ENCODE measurements at places on chromosomes 5 and 9.

GRCh38 chr9:120642129-120642770, 62.3 kb upstream of the CDK5RAP2 start:
- no peak for DNase-seq

GRCh38 chr9:76255781-76256455, 138.3 kb downstream of the RFK start:
- DNase-seq: no peak

DNA sequence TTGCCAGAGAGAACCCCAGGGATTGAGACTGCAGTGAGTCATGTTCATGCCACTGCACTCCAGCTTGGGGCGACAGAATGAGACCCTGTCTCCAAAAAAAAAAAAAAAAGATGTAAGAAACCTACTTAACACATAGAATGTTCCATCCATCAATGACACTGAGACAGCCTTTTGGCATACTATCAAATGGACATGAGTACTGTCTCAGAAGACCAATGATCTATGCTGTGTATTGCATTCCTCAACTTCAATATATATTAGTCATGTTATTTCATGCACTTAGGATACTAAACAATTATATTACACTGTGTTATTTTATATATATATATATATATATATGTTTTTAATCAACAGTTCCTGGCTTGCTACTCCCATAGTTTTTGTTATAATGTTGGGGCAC, 57.1 kb upstream of the ANKH start:
- DNase-seq: no peak

GRCh38 chr5:132103969-132104391, 30.4 kb downstream of the CSF2 start:
- DNase-seq: no peak

DNA sequence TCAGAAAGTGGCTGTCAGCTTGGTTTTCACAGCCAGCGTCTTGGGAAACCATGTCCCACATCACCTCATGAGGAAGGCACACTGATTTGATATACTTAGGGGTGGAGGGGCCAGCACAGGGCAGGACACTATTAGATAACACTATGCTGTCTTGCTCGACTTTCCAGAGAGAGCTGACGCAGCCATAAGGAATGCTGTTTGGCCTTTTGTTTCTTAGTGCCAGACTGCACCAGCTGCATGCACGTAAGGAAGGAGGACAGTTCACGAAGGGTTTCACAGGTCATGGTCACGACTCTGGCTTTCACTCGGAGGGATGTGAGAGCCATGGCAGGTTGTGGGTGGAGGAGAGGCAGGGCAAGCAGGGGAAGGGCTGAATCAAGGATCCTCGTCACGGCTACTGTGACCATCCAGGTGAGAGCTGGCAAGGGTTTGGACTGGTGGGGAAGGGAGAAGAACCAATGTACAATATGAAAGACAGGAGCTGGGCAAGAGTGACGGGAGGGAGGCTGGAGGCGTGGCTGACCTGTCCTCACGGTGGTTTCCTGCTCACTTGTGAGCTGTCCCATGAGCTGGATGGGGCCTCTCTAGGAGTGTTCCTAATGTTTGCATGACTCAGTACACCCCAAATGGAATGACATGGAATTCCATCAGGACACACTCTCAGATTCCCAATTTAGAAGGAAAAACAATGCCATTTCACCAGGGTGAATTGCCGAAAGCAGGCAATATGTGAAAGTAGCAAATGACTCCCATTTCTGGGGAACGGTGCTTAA, 61.7 kb downstream of the OTULIN start:
- DNase-seq: no peak

GRCh38 chr5:150448952-150449516, 505 bp downstream of the RPS14 start:
- DNase-seq: no peak

DNA sequence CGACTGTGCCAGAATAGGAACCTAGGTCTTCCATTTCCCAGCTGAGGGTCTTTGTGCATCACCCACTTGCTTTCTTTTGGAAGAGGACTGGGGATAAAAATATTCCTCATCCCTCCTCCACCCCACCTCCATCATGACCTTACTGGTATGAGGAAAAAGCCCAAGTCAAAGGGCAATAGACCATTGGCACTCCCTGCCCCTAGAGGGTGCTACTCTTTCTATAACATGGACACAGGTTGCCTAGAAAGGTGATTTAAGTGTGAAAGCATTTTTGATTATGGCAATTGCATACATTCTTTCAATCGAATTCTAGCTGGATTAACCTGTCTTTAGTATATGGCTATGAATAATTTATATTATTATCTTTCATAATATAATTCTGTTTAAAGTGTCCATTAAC, 22.8 kb upstream of the ZNF618 start:
- no peak for DNase-seq

GRCh38 chr9:75133396-75133795, 45.1 kb downstream of the OSTF1 start:
- DNase-seq: no peak

DNA sequence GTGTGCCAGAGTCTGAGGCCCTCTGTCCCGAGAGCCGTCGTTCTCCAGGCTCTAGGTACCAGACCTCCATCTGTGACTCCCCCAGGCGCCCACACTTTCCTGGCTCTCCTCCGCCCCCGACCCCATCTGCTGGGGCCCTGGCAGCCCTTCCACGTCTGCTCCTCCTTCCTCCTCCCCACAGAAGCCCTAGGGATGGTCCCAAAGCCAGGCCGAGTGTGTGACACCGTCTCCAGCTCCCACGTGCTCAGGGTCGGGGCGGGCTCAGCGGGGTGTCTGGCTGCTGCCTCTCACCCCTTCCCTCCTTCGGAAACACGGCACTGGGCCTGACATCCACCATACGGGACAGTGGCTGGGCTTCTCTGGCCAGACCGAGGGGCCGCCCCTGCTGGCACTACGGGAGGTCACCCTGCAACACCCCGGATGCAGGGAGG, 20.5 kb upstream of the SLC6A19 start:
- DNase-seq: no peak

DNA sequence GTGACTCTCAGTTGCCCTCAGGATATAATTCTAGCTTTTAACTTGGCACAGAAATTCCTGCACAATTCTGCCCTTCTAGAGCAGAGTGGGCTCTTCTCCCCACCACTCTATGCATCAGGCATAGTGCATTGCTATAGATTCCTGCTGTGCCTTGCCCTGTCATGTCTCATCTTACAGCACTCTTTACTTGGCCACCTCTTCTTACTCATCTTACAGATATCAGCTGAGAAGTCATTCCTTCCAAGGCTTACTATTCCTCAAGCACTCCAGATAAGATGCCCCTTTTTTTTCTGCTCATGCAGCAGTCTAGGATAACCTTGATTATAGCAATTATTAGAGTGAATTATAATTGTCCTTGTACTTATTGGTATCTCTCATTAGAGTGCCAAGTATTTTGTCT, 5.6 kb downstream of the FAM221B start:
- DNase-seq: no peak

- no peak for DNase-seq
Measured at GRCh38 chr5:126587551-126588390, 7.2 kb downstream of the ALDH7A1 start.

DNA sequence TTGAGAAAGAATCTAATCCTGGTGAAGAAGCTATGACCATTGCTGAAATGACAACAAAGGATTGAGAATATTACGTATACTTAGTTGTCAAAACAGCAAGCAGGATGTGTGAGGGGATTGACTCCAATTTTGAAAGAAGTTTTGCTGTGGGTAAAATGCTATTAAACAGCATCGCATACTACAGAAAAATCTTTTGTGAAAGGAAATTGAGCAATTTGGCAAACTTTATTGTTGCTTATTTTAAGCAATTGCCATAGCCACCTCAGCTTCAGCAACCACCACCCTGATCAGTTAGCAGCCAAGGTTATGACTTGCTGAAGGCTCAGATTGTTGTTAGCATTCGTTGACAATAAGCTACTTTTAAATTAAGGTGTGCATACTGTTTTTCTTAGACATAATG, 22.5 kb upstream of the ARL14EPL start:
- no peak for DNase-seq

GRCh38 chr9:74577956-74578355, 80.8 kb downstream of the RORB start:
- DNase-seq: no peak

DNA sequence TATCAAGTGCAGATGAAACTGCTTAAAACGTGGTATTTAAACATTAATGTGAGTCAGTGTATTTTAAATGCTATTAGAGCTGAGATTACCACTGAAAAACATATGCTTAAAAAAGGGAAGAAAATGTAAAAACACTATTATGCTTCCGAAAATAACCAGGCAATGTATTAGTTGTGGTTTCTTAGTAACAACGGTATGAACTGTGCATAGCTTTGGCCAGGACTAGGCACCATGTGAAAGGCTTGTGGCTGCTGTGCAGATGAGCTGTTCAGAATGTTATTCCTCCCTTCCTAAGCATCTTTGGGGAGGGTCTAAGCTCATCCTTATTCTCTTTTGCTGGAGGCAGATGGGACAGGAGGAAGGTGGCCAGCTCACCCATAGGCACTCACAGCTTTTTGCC, 84.9 kb downstream of the NTRK2 start:
- DNase-seq: no peak

- DNase-seq: no peak
Measured at GRCh38 chr5:145375521-145375920, 459.6 kb downstream of the PRELID2 start.

GRCh38 chr9:125428060-125428901, 166.7 kb downstream of the GAPVD1 start:
- no peak for DNase-seq

DNA sequence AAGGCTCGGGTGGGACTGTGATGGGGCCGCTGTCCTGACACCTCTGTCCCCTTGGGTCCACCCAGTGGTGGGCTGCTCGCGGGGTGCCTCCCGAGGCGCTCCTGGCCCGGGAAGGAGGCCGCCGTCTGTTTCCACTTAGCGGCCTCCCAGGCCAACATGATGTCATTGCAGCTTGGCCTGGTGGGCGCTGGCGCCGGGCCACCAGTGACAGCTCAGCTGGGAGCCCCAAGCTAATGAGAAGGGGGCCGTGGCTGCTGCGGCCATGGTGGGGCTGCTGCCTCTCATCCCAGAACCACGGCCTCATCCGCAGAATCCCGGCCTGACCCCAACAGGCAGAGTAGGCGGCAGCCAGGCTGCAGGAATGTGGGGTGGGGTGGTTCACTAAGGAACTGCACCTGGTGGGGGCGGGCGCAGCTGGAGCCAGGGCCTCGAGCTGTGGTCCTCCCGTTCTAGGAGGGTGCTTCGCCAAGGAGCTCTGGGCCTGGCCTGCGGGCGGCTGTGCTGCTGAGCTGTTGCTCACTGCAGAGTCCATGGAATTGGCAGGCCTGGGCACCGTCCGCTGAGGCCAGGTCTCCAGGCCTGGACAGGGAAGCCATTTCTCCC, 123.5 kb upstream of the COL5A1 start:
- DNase-seq: no peak

DNA sequence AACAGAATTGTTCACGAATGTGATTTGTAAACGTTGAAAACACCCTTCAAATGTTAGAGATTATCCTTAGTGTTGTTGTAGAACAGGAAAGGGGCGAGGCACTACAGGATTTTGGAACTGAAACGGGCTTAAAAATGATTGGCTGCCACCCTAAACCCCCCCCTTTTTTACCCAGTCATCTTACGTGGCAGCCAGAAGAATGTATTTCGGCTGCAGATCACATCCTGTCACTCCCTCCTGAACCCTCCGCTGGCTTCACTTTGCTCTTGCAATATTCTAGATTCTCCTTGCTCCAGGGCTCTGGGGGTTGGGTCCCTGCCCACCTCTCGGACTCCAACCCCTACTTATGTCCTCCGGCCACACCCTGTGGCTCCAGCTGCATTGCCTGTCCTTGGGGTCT, 13.9 kb upstream of the UNC5A start:
- DNase-seq: no peak

DNA sequence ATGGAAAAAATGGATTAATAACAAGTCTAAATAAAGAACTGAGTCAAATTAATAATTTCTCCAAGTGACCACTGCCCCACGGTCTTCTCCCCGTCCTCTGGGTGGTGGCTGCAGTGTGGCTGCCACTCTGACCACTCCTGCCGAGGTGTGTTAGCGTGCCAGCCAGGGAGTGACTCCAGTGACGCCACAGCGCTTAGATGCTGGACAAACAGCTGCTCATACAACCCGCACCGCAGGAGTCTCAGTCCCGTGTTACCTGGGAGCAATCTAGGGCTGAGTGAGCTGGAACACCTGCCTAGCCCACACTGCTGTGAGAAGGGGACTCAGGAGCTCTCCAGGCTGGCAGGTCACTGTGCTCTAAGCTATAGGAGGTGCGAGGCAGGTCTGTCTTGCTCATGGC, 10.2 kb downstream of the MAPK9 start:
- DNase-seq: no peak

- no peak for DNase-seq
Measured at GRCh38 chr5:31901807-31902530, 263.0 kb downstream of the PDZD2 start.

GRCh38 chr5:37738057-37738691, 101.7 kb downstream of the GDNF start:
- DNase-seq: peak; percentile 4

GRCh38 chr9:136587944-136588662, 42.3 kb upstream of the NOTCH1 start:
- no peak for DNase-seq

DNA sequence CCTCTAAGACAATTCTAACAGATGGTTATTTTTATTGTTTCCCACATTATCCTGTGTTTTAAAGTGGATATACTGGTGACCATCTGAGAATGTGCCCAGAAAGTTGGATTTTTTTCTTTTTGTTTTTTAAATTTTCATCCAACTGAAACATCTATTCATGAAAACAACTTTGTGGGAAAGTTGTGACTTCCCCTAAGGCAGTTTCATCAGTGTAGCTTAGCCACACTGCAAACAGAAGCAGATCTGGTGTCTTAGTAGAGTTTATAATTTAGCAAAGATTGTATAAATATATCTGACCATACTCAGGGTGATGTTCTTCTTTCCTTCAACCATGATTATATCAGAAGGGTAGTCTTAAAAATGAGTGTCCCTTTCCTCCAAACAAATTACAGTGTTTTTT, 1241.3 kb downstream of the MAT2B start:
- DNase-seq: no peak

GRCh38 chr9:112233769-112234168, 58.7 kb upstream of the SUSD1 start:
- DNase-seq: no peak

- no peak for DNase-seq
Measured at GRCh38 chr9:76887951-76888350, 18.0 kb downstream of the PRUNE2 start.

DNA sequence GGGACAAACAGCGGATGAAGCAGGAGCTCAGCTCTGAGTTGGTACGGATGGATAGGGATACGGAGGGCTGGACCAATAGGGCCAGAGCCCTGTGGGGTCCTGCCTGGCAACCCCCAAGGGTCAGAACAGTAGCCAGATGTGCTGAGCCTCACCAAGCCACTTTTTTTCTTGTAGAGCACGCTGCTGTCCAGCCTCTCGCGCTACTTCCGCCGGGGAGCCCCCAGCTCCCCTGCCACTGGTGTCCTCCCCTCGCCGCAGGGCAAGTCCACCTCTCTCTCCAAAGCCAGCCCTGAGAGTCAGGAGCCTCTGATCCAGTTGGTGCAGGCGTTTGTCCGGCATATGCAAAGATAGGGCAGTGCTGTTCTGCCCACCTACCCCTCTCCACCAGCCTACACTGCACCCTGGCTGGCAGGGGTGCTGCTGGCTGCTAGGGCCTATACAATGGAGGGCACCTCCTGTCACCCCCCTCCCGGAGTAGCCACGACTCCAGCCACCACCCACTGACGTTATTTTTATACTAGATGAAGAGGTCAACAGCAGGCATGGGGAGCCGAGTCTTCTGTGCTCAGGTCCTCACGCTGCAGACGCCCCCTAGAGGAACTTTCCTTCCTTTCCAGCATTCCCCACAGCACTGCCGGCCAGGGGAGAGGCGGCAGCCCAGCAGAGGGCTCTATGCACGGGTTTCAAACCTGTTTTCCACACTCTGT, 21.6 kb downstream of the SH3GLB2 start:
- DNase-seq: peak; percentile 22

- DNase-seq: no peak
Measured at GRCh38 chr5:14410068-14410393, 171.6 kb upstream of the OTULINL start.

Data from activated T-helper 1 cell treated with anti-CD3 and anti-CD28 coated beads, Interleukin-12 subunit alpha, Interleukin-12 subunit beta, Interleukin-2, Interleukin-4 antibody, amounts not matched to agents 30 ng/mL and 10 ng/mL and 1 ng/mL, durations not matched to agents 14 hours and 24 hours and 36 hours (primary cell).